ENCODE measurements at places on chromosomes 1 and 21.

GRCh38 chr1:193558491-193559028 lies 372.1 kb upstream of the B3GALT2 start:
- DNase-seq: no peak

- DNase-seq: no peak
Observed at GRCh38 chr1:222777463-222777862, 37.4 kb upstream of the DISP1 start.

DNA sequence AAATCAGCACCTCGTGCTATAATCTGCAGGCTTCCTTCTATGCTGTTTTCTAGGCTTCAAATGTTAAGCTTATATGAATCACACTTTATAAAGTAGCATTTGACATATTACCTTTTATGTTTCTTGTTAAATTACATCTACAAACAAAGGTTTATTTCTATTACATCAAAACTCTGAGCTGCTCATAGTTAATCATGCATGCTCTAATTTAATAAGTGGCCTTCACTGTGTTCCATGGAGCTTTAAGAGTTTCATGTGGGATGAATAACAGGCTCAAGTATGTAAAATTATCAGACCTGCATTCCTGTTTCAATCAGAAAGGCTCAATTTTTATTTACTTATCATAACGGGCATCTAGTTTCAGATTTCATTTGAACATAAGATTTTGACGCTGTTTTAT lies 13.0 kb downstream of the SLC19A2 start:
- no peak for DNase-seq

- DNase-seq: no peak
Observed at GRCh38 chr1:35190784-35191183, 2.2 kb downstream of the SFPQ start.

GRCh38 chr1:65769636-65770035 lies 23.1 kb upstream of the PDE4B start:
- no peak for DNase-seq

DNA sequence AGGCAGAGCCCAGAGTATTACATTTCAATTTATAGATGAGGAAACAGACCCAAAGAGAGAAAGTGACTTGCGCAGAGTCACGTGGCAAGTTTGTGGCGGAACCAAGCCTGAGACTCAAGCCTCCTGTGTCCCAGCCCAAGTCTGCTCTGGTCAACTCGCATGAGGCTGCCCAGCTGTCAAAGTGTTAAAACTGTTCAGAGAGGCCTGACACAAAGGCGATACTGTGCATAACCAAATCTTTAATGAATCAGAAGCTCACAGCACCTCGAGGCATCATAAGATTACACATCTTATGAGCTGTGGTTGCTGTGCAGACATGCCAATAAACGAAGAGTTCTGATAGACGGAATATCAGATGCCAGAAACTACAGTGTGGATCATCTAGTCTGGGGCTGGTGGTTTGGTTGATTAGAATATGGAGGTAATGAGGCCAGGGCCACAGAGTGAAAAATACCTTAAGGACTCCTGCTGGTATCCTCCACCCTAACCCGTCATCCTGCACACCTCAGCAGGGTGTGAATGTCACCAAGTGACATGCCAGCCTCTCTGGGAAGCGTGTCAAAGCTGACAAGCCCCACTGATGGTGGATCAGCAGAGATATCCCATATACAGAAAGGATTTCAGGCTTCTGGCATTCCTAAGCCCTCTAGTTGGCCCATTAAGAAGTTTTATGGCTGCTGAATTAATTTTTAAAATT lies 42.2 kb downstream of the TNNT2 start:
- no peak for DNase-seq

GRCh38 chr1:204261746-204262505 lies 48.1 kb upstream of the GOLT1A start:
- no peak for DNase-seq

DNA sequence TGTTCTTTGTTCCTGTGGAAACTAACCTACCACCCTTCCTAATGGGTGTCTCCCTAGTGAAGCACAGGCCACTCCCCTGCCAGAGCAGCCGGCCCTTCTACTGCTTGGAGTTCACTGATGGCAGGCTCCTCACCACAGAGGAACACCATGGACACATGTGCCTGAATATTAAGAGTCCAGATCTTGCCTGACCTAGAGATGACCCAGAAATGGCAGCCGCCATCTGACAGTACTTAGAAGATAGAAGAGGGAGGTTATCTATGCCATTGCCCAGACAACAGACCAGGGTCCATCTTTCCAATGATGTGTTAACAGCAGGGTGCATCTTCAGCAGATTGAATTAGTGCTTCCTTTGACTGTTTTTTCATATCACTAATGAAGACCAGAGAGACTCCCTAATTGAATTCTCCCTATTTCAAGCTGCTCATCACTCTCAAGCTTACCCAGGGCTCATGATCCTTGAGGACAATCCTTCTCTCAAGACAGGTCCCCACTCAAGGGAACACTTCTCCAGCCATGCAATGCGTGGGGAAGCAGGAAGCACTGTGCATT lies 59.8 kb downstream of the PLEKHA6 start:
- no peak for DNase-seq

GRCh38 chr1:244027491-244028145 lies 23.5 kb upstream of the ZBTB18 start:
- no peak for DNase-seq

DNA sequence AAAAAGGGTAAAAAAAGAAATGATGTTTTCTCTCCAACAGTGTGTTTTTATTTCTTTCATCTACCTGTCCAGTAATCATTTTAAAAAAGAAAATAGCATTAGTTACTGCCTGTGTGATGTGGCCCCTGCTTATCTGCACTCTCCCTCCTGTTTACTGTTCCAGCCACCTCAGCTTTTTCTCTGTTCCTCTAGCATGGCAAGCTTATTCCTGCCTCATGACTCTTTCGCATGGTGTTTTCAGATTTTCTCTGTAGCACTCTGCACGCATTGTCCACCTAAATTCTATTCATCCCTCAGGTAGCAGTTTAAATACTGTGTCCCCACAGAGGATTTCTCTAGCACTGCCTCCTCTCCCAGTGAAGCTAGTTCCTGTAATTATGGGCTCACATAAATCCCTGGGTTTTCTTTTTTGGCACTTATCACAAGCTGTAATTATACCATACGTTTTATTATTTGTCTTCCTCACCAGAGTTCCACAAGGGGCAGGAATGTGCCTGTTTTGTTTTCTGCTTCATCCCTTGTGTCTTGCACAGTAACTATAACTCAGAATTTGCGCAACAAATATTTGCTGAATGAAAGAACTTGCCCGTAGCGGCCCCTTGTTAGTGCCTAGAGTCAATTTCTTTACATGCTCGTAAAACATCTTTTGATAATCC lies 51.4 kb upstream of the LRIG2 start:
- no peak for DNase-seq

DNA sequence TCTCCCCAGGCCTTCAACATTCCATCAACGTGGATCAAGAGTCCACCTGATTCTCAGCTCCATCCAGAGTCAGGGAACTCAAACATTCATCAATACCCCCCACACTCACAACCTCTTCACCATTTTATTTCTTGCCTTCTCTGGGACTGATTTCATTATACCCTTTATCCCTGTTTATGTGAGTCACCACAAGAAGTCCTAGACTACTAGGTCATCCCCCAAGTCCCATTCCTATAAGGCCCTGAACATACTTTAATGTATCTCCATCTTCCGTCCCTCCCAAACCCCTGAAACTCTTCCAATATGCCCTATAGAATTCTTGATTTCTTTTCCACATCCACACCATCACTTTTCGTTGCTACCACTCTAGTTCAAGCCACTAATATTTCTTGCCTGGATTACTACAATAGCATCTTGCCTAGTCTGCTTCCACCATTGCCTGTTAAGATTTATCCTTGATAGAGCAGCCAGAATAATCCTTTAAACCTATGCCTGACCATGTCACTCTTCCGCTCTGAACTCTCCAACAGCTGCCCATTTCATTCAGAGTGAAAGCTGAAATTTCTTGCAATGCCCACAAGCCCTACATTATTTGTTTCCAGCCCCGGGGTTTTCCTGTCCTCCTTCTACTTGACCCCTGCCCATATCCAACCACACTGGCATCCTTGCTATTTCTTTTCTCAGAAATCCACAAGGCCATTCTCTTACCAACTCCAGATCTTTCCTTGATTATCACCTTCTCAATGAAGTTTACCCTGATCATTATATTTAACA lies 9.4 kb upstream of the SAMD13 start:
- DNase-seq: no peak

GRCh38 chr21:39155578-39155977 lies 27.7 kb downstream of the PSMG1 start:
- DNase-seq: no peak

- DNase-seq: no peak
Observed at GRCh38 chr1:58885998-58886397, 102.2 kb upstream of the JUN start.

- DNase-seq: no peak
Observed at GRCh38 chr1:147201276-147201675, 23.9 kb downstream of the FMO5 start.

GRCh38 chr1:27554293-27554692 lies 49.7 kb downstream of the AHDC1 start:
- no peak for DNase-seq

GRCh38 chr1:206674745-206675175 lies 9.9 kb upstream of the MAPKAPK2 start:
- no peak for DNase-seq

DNA sequence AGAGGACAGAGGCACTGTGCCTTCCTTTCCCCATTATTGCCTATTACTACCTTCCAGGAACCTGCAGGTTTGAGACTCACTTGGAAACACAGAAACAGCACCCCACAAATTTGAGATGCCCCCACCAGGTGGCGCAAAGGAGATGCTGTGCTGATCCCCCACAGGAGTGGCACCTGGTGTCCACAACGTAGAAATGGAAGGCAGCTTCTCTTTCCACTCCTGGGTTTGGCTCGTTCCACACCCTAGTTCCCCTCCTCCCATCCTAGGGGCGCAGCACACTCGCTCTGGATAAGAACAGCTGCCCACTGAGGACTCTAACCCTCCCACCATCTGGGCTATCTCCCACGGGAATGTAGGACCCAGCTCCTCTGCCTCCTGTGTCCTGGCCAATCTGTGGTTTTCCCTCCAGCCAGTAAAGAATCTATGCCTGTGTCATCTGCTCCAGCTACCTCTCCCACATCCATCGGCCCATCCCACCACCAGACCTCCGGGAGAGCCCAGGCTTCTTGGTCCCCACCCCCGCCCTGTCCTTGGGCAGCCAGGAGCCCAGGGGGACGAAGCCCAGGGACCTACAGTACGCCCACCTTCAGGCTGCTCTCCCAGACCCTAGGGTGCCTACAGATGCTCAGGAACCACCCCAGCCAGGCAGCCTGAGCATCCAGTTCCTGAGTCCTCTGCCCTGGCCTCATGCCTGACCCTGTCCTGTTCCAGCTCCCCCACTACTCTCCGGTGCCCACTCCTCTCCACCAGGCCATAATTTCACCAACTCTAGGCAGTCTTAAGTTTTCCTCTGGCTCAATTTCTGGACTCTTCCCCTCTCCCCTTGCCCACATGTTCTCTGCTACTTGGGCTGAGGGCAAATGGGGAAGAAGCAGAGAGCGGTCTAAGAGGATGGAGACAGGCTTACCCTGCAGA lies 549 bp downstream of the THBS3 start:
- DNase-seq: peak; percentile 94
